GM18507 (cell line): ENCODE measurements at places on chromosomes 6 and 20.

- peak; percentile 36 for DNase-seq
Measured at GRCh38 chr20:38863024-38863851, 57.7 kb downstream of the PPP1R16B start.

- no peak for DNase-seq
Measured at GRCh38 chr6:39137245-39137644, 22.3 kb upstream of the SAYSD1 start.

DNA sequence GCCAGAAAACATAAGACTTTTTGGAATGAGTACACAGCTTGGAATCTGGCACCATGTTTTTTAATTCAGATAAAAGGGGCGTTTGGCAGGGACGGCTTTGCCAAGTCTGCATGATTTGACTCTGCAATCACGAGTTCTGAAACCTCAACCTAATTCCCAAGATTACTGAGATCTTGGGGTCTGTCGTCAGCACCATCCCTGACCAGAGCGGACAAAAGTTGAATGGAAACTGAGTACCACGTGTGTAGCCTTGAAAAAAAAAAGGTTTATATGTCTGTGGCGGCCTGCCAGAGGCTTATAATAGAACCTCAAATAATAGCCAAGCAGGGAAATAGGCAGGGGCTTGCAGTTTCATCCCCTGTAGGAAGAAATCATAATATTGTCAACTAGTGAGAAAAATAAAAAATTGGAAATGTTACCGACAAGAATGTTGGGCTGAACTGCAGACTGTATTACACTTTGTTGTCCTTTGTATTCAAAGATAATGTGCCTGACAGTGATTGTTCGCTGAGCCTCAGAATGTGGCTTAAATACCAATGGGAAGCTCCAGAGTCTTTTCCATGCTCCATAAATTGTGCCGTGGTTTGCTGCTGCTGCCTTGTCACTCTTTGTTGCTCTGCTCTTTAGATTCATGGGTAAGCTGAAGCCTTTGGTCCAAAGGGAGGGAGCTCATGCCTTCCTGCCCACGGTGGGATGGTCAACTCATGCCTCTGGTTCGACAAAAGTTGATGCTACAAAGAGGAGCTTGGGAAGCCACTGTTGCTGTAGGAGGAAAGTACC, 118.8 kb upstream of the ARID1B start:
- no peak for DNase-seq

DNA sequence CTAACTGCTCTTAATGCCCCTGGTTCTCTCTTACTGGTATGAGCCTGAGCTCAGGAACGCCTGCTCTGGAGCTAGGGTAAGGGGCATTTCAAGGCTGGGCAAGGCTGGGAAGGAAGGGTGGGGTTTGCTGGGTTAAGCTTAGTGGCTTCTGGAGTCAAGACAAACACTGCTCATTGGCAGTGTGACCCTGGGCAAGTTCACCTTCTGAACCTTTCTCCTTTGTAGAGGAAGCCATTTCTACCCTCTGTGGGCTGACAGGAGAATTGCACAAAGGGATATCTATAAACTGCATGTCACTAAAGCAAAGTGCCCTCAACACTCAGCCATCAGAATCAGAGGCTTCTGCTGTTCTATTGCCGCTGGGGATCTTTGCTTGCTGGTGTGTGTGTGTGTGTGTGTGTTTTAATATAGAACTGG, 20.3 kb upstream of the LRRN4 start:
- DNase-seq: no peak

DNA sequence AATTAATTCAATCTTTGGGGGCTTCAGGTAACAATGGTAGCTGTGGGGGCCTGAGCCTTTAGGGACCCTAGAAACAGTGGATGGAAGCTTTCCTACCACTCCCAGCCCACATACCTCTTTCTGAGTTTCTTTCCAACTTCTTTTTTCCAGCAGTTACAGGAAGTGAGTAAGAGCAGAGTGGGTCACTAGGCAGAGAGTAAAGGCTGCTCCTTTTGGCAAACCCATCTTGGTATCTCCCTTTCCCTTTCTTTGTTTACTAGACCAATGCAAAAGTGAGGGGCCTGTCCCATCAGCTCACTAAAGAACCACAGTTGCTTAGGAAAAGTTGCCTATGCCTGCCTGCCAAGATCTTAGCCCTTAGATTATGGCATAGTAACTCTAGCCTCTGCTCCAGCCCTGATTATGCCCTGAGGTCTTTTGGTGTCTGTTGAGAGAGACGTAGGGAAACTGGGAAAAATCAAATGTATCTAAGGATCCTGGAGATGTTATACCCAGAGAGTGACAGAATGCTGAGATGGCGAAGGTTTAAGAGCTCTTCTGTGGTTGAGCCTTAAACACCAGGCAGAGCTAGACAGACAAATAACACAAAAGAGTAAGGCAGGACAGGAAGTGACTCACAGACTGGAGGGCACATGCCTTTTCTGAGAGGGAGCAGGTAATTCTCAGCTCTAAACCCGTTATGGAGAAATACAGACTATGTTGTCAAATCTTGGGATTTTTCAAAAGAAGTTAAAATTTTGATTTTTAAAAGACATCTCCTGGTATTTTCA, 31.3 kb downstream of the TRMT6 start:
- DNase-seq: no peak

- no peak for DNase-seq
Measured at GRCh38 chr6:82681119-82681714, 317.6 kb downstream of the TPBG start.

DNA sequence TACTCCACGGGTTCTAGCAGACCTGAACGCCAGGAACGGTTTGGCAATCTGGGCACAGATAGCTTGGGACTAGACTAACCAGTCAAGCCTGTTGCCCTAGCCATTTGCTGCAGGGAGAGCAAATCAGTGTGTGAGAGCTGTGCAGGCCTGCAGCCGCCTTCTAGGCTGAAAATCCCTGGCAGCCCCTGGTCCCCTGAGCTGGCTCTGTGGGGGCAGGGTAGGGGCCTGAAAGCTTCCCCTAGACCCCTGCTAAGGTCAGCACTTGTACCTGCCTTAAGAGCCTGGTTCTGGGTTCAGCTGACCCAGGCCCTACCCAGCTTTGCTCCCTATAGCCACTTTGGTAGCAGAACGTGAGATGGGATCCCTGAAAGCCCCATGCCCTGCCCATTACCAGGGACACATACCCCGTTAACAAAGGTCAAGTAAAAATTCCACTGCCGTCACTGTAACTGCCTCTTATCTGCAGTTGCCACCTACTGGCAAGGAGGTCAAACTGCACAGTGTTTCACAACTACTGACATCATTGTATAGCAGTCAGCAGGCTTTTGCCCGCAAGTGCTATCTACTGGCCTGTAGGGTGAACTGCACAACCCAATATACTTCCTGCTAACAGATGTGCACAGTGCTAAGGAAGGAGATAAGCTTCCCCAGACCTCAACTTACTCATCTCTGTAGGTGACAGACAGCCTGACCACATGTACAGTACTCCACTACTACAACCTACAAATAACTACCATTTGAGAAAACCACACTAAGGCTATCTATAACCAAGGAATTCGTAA, 95.1 kb upstream of the OLIG3 start:
- peak; percentile 42 for DNase-seq

- DNase-seq: no peak
Measured at GRCh38 chr6:79048611-79049010, 29.4 kb downstream of the PHIP start.

DNA sequence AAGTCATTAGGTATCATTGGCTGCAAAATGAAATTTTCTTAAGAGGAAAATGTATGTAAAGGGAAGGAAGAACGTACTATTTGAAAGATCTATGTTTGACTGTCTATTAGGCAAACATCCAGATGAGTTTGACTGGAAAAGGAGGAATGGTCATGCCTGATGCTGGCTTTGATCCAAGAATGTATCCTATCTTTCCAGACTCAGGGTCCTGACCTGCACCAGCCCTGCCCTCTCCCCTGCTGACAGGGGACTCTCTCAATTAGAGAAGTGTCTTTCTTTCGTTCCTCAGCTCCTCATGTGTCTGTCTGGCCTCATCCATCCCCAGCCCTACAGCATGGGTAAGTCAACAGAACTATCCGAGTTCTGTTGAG, 21.9 kb upstream of the SH3BGRL2 start:
- DNase-seq: no peak

GRCh38 chr6:17836293-17836692, 129.6 kb upstream of the NUP153 start:
- DNase-seq: no peak
